ENCODE measurements at places on chromosomes 6 and 20.

DNA sequence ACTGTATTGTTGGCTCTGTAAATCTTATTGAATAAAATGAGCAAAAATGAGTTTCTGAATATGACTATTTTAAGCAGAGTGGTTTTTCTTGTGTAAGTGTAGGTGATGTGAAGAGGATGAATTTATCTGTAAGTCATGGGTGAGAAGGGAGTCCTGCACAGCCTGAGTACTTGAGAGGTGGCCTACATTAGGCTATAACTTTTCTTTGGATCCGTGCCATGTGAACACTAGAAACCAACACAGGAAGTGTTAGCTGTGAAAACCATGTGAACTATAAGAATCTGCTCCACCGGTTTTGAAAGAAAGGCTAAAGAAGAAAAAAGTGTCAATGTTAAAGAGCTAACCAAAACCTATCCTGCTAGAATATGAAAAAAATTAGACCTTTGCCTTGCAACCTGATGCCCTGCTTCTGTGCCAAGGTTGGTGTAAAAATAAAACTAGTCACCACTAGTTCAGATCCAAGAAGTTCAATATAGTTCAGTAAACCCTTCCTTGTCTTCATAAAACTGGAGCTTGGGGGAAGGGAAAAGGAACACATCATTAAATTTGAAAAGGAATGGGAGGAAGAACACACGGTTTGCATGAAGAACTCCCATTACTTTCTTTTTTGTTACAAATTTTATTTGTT lies 21.3 kb downstream of the PLCB1 start:
- DNase-seq = no peak

DNA sequence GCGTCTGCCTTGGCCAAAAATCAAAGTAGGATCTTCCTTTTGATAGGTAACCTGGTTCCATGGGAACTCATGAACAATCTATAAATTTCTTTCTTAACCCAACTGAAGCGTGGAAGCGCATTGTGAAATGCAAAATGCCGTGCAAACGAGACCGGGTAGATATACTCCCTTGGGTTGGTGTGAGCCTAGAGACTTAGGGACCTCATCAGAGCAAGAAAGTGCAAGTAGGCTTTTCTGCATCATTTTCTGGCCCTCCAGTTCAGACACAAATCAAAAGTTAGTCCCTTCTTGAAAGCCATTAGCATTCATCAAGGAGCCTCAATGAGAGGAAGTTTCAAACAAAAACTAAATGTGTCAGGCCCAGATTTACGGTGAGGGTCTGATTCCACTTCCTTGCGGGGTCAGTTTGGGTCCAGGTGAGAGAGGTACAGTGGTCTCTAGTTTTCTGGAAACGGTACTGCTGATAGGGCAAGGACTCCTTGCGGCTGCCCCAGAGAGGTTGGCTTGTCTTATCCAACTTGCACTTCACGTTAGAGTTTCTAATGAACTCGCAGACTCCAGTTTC lies 5.3 kb upstream of the ZNF184 start:
- DNase-seq = no peak

DNA sequence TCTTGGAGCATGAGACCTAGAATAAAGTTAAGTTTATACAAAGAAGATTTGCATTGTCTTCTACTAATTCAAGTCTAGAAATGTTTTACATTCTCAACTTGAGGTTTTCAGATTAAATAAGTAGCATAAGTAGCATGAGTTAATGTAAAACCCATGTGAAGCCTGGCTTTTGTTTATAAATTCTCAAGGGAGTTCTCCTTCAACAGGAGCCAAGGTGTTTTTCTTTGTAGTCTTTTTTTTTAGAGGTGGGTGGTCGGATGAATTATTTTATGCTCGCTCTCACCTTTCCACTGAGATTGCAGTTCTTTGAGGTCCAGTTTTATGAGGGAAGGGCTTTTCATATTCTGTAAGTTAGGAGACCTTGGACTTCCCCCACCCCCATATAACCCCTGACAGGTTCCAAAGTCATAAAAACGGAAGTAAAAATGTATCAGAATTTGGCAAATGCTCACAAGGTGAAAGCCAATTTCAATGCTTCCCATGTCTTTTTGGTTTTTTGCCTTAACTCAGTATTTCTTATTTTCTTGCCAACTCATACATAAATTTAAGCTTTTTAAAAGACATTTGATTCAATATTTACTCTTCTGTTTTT lies 244.3 kb upstream of the ASCC3 start:
- DNase-seq = no peak

GRCh38 chr6:15627821-15628220 lies 35.0 kb downstream of the DTNBP1 start:
- no peak for DNase-seq

- no peak for DNase-seq
These were observed 390.4 kb downstream of the HTR1B start for GRCh38 chr6:77072694-77073409.

DNA sequence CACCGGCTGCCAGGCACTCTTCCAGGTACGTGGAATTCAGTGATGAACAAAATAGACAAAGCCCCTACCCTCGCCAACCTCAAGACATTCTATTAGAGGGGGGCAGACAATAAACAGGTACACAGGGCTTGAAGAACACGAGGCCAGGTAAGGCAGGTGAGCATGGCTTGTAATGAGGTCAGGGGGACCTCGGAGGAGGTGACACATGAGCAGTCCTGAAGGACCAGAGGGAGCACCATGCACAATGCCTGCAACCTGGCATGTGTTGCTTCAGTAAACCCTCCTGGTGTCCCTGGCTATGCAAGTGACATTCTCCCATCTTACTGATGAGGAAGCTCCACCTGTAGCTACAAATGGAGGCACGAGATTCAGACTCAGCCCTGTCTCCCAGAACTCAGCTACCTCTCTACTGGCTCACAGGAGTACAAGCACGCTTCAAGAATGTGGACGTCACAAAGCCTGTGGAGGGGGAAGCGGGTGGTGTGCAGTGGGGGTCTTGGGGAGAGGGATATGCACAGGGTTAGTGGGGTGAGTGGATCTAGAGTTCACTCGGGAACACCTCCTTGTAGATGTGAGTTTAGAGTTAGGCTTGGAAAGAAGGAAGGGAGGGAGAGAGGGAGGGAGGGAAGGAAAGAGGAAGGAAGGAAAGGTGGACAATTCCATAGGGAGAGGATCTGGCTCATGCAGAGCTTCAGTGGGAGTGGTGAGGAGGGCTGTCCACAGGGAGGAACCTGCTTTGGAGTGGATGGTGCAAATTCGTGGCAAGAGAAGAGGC lies 7.6 kb upstream of the MAPK13 start:
- no peak for DNase-seq

- DNase-seq = no peak
These were observed 49.1 kb upstream of the TPD52L1 start for GRCh38 chr6:125104425-125104824.

DNA sequence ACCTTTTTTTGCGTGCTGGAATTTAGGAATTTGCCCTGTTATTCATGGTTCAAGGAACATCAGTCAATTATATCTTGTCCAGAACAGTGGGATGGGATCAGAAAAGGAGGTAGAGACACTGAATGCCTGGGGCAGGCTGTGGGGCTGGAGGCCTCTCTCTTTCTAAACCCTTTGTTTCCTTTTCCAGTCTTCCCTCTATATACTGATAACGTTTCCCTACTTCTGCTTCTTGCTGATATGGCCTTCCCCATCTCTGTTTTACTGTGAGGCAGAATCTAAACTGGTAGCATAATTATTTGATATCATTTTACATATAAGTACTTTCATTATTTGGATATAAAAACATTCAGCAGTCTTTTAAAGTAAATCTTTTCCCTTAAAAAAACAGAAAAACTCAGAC lies 67.5 kb downstream of the DNAH8 start:
- DNase-seq = no peak

DNA sequence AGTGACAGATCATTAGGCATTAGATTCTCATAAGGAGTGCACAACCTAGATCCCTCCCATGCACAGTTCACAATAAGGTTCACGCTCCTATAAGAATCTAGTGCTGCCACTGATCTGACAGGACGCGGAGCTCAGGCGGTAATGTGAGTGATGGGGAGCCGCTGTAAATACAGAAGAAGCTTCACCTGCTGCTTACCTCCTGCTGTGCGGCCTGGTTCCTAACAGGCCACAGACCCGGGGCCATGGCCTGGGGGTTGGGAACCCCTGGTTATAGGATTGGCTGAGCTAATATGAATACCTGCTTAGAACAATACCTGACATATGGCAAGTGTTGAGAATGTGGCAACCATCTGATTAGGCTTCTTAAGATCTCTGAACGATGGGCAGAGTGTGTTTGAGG lies 2.4 kb downstream of the PNPLA1 start:
- DNase-seq = no peak

DNA sequence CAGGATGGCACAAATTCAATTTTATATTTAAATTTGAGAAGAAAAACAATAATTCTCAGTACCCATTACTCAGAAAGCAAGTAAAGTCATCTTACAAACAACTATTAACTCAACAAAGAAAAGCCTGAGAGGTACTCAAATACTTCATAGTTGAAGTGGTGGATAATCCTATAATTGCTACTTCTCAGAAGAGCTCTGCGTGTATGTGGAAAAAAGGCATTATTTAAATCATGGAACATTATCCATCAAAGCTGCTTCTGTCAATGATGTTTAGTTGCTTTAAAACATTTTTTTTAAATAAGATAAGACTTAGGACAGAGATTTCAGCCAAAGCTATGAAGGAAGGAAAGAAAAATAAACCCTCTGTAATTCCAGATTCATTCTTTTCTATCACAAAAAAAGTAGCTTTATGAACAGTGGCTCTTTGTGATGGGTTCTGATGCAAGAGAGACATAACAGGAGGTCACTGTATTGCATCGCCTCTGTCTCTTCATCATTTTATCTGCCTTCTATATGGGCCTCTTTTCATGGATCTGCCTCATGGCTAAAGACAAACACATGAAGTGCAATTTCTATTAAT lies 367.9 kb upstream of the SLC35B3 start:
- no peak for DNase-seq

- no peak for DNase-seq
These were observed 67.2 kb downstream of the BACH2 start for GRCh38 chr6:90229331-90230010.

DNA sequence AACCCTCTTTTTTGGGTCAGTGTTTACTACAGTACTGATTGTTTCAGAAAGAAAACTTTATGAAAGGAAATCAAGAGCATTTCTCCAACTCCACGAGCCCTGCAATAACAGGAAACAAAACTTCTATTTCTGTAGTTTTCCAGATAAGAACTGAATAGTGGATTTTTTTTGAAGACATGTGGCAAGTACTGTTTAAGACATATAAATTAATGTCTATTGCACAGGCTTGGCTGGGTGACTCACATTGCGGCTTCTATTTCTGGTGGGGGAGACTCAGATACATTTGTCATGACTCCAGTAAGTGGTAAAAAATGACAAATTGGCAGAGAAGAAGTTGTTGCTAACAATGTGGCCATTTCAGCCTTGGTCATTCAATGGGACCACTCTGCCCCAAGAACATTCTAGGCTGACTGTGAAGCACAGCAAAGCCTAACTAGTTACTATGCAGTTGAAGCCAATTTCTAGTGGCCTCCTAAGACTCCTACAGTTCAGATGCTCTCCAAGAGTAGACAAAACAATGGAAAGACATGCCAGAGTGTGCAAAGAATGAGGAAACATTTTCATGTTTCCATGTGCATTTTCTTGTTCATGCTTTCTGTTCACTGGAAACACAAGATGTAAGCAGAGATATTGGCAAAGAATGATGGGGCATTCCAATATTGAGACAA lies 200.9 kb downstream of the EDN1 start:
- peak; percentile 85 for DNase-seq

DNA sequence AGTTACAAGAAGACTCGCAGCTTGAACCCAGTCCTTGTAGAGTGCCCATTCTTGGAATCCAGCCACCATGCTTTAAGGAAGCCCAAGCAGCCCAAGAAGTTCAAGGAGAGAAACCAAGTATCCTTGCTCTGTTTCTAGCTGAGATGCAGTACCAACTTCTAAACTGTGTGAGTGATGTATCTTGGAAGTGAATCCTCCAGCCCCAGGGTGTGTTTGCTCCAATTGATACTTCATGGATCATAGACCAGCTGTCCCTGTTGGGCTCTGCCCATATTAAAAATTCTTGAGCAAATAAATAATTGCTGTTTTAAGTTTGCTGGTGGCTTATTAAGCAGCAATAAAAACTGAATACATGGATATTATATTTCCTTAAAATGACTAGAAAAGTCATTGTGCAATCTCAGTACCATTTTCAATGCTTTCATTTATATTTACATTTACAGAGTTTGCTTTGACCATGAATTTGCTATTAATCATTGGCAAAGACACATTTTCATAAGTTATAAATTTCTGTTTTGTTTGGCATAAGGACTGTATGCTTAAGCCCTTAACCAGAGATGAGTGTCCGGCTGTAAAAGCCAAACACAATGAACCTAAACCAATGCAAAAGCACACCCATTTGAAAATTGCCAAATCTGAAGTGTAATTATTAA lies 9.2 kb downstream of the SPTLC3 start:
- DNase-seq = no peak

GRCh38 chr6:127869772-127870404 lies 31.0 kb downstream of the THEMIS start:
- DNase-seq = no peak

DNA sequence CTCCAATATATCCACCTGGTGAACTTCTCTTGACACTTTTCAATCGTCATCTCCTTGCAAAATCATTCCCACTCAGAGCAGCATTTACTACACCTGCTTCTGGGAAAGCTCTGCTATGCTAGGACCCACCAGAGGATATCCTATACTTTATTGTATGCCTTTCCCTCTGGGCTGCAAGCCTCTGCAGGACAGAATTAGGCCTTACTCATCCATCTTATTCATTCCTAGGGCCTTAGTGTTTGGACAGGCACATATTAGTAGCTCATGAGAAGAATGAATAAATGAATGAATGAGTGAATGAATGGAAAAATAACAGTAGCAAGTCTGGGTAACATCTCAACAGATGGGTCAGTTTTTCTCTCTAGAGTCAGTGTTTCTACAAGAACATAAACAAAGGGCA lies 216.1 kb downstream of the MAFB start:
- DNase-seq = no peak

DNA sequence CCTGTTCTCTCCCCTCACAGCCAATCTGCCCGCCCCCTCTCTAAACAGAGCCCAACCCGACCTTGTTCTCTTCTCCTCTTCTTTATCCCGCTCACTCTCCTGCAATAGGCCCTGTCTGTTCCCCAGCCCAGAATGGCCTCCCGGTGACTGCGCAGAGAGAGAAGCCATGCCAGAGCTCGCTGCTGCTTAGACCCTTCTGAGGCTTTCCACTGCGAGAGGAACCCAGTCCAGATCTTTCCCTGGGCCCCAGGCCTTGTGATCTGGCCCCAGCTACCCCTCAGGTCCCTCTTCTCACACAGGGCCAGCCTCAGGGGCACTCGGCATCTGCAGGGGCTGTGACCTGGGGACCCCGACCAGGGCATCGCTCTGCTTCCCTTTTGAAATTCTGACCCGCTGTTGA lies 58.1 kb downstream of the TMEM242 start:
- DNase-seq = no peak

GRCh38 chr20:23407781-23408464 lies 13.4 kb downstream of the NAPB start:
- DNase-seq = no peak

GRCh38 chr6:110529355-110529754 lies 52.9 kb upstream of the SLC22A16 start:
- peak; percentile 68 for DNase-seq

- no peak for DNase-seq
These were observed 31.9 kb downstream of the PNPLA1 start for GRCh38 chr6:36301781-36302180.
